Skeletal muscle tissue (tissue), 5 donors: ENCODE measurements at places on chromosomes 1 and 21. TPM values are rescaled to one million over a fixed set of nuclear protein-coding genes. Genes with fewer than 3 reads are reported as not detected.

The CHAF1B gene
- total RNA-seq = 2.1 TPM

The ZBTB17 gene
- total RNA-seq = 23.5 TPM

The TMEM61 gene
- total RNA-seq = not detected

The SLC45A1 gene
- total RNA-seq = under 0.01 TPM

The SPATA45 gene
- total RNA-seq = 1.6 TPM

The TPR gene
- total RNA-seq = 51.1 TPM

The PTPN7 gene
- total RNA-seq = 0.52 TPM
